ENCODE measurements at places on chromosomes 12 and 14.

DNA sequence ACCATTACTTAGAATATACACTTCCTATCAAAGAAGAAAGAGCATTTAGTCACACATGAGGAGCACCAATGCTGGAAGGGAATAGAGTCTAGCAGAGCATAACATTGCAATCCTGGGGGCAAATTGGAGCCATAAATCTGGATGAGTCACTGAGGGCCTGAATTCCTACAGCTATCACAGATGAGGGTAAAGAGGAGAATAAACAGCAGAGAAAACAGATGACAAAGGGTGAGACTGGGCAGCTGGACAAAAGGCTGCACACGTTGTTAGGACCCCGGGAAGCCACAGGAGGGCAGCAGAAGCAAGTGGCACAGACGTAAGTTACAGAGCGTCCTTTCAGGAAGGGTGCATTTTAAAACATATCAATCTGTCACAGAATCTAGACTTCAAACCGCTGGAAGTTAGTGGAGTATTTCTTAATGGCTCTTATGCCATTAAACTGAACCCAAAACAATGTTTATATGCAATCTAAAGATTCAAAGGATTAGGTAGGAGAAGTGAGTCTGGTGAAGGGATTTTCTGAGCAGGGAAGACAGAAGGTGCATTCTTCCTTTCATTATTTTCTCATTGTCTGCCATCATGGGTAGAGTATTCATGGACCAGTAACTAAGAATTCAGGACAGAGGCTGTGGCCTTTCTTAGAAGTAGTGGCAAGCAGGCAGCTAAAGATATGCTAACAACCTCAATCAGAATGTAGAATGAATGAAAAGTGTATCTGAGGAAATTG is 159.8 kb upstream of the DAAM1 start:
- peak; percentile 88 for DNase-seq

- DNase-seq = no peak
Observed at GRCh38 chr12:62472472-62472871, 5.8 kb downstream of the MON2 start.

DNA sequence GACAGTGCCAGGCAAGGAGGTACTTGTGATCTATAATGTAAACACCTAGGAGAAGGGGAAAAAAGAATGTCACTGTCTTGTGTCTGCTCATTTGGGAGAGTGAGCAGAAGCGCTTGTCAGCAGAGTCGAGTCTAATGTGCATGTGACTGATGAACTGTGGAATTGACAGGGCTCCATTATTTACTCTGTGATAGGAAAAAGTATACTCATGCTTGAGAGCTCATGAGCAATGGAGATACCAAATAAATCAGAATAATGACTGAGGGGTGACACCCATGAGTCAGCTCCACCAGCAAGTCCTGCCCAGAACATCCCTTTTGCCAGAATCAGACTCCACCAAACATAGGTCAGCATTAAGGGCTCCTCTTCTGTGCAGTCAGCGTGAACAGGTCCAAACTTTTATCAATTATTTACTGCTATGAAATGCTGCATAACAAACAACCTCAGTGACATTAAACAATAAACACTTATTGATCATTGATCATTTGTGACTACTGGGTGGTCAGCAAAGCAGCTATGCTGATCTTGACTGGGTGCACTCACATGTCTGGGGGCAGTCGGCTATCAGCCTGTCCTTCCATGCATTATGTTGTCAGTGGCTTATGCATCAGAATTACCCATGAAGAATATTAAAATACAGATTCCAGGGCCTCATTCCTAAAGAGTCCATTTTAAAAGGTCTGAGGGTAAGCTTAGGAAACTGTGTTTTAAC is 29.2 kb upstream of the WSCD2 start:
- no peak for DNase-seq

DNA sequence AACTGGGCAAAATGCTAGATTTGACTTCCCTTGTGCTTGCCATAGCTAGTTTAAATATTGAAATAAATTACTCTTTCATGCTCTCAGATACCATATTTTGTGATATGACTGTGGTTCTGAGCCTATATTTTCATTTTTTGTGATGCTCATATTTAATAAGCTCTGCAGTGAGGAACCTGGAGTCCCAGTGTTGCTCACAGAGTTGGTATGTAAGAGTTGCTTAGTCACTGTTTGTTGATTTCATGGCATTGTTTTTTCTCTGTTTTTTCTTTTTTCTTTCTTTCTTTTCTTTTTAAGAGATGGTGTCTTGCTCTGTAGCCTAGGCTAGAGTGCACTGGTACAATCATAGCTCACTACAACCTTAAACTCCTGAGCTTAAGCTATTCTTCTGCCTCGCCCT is 750.5 kb upstream of the TMEM132C start:
- no peak for DNase-seq

DNA sequence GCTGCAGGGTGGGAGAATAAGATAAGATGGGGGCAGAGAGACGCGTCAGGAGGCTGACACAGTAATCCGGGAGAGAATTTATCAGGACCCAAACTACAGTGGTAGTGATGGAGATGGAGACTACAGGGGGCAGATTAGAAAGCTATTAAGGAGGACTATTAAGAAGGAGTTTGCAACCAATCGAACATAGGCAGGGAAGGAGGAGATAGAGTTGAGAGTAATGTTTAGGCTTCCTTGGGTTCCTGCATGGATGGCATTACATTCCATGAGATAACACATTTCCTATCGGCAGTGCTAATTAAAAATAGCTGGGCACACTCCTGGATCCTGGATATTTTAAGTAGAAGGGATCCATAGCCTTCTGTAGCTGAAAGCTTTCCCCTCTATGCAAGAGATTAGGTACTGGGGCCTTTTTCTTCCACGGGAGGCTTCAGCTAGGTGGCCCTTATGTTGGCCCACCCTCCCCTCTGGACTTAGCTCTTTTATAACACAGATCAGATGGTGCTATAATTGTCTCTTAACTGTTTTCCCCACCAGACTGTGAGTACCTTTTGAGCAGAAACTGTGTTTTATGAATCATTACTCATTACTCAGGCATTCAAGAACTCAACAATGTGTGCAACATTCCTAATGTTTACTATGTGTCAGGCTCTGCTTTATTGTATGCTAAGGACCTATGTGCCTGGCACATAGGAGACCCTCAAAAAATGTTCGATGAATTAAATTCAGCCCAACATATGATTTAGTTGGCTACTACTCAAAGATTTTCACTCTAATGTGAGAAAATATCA is 113.0 kb downstream of the RMST start:
- no peak for DNase-seq

DNA sequence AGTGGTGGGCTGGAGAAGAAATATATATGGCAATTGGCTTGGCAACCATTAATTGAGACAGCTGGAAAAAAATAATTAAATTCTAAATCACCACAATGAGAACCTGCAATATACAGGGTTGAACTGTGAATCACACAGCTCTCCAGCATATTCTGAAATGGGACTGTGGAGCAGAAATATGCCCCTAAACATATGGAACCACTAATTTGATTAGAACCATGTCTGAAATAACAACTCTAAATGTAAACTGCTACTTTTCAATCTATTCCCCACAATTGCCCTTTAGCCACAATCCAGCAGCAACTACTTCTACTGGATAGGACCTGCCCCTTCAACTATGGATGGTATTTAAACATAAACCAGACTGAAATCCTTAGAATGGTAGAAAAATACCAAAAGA is 330.4 kb downstream of the TRHDE start:
- DNase-seq = no peak

- peak; percentile 73 for DNase-seq
Observed at GRCh38 chr12:92927436-92928281, 1.4 kb downstream of the EEA1 start.

GRCh38 chr12:93889516-93890212 is 212.5 kb downstream of the CRADD start:
- no peak for DNase-seq

- DNase-seq = no peak
Observed at GRCh38 chr12:30296486-30296885, 399.2 kb downstream of the IPO8 start.

- no peak for DNase-seq
Observed at GRCh38 chr12:45400991-45401390, 185.1 kb downstream of the ANO6 start.

GRCh38 chr12:127678945-127679344 is 588.0 kb upstream of the TMEM132C start:
- no peak for DNase-seq

DNA sequence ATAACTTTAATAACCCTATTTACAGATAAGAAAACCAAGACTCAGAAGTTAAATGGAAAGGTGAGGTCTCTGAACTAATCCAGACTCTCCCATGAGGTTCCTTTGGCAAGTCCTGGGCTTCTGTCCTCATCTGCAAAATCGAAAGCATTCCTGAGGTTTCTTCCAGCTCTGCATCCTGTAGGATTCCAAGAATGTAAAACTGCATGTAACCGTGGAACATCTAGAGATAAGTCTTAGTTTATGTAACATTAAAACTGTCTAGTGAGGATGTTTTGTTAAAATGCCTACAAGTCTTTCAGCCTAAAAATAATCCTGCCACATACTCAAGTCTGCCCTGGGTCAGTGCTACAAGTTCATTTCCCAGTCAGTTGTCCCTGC is 7.3 kb upstream of the ITFG2 start:
- peak; percentile 45 for DNase-seq

- no peak for DNase-seq
Observed at GRCh38 chr14:22523283-22523682, 65.7 kb downstream of the DAD1 start.

DNA sequence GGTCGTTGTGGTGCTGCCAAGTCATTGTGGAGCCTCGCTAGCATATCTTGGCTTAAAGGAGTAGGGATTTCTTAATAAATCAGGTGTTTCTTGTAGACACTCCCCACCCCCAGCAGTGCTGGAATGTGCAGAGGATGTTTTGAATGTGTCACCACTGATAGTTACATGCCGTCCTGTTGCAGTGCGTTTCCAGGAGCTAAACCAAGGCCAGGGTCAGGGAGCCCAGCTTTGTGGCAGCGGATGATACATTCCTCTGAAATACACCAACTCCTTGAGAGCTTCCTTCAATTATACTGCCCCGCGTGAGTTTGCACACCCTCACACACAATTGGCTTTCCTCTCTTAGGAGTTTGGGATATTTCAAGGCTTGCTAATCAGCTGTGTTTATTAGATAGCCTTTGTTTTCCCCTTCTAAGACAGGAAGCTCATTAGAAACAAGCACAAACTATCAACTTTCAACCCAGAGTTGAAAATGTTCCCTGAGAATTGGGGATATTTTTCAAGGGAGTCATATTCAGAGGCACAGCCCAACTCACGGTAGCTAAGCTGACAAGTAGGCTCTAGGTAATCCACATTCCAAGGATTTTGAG is 154.9 kb downstream of the C12orf75 start:
- peak; percentile 83 for DNase-seq

DNA sequence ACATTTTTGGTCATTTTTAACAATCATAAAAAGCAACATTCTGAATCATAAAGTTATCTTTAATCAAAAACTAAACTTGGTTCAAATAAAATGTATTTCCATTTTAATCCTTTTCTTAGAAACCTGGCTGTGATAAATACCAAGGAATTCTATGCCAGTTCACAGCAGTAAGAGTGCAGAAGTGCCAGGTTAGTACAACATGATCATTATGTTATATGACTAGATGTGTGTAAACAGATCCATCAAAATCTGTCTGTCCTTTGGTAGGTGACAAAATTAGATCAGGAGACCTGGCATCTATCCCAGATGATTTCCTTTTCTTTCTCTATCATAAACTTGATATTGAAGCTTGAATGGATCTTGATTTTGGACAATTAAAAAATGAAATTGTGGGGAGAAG is 200.6 kb upstream of the STXBP6 start:
- DNase-seq = no peak

- peak; percentile 65 for DNase-seq
Observed at GRCh38 chr12:56987551-56988053, 18.7 kb downstream of the ZBTB39 start.

GRCh38 chr12:56220611-56221231 is 1.0 kb downstream of the RNF41 start:
- peak; percentile 36 for DNase-seq

DNA sequence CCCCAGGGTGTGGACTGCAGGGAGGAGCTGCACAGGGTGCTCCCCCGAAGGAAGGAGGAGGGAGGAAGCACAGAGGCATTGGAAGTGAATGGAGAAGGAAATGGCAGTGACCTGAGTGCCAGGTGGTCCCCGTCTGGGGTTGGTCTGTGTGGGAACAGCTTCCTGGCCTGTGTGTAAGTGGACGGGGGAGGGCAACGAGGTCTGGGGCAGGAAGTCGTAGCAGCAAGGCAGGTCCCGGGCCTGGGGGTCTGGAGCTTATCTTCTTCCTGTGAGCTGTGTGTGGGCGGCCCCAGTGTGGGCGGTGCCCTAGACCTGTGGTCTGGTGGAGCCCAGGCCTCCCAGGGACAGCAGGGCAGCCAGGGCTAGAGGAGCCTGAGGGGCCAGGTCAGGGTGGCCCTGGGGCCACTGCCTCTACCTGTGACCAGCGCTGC is 382.1 kb downstream of the TMEM121 start:
- no peak for DNase-seq

DNA sequence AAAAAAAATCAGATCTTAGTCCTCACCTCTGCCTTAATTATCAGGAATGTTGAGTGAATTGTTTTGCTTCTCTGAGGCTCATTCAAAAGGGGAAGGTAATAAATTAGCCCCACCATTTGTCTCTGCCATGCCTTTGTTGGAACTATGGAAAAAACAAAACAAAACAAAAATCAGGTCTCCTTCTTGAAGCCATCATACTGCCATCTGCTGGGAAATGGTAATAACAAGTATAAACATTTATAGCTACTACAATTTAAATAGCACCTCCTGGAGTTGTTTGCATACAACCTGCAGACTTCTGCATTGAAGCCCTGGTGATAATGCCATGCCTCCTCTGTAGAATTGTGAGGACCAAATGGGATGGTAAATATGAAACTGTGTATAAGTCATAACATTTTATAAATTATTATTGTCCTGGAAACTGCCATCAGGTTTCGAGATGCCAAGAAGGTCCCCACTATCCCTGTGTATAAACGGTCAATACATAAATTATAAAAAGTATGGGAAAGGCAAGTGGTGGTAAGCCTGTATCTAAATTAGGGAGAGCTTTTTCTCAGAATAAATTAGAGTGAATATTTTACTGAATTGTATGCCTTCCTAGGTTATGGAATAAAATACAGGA is 87.2 kb upstream of the FGD4 start:
- peak; percentile 33 for DNase-seq

DNA sequence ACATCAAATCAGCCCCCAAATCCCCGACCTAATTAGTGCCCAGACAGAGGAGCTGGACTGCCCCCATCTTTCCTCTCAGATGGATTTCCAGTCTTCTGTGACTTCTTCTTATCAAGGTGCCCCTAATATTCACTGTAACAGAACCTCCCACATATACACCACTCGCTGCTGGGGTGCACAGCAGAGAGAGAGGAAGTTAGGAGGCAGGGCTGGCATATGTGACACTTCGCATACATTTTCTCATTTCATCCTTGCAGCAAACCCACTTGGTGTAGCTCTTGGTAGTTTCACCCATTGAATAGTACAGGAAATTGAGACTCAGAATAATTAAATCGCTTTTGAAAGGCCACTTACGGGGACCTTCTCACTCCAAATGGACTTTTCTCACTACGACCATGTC is 56.5 kb upstream of the CCND2 start:
- no peak for DNase-seq

DNA sequence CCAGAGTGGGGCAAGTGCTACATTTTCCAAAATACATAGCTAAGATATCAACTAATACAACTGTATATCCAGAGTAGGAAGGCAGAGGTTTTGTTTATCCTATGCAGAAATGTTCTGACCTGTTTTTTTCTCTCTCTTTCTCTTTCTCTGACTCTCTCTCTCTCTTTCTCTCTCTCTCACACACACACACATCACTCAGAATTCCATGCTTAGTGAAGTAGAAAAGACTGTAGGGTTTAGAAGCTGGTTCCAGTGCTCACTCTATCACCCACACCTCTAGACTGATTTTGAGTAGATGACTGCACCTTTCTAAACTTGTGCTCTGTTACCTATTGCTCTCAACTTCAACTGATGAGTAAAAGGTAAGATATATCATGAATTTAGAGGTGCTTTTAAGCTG is 356.7 kb downstream of the LRIG3 start:
- no peak for DNase-seq
